ENCODE measurements at places on chromosomes 2 and 18.

GRCh38 chr2:240640939-240641338 is 15.7 kb downstream of the GPR35 start:
- DNase-seq = no peak

GRCh38 chr2:69831354-69831905 is 2.0 kb downstream of the GMCL1 start:
- no peak for DNase-seq

- no peak for DNase-seq
These were observed 1.6 kb upstream of the DNER start for GRCh38 chr2:229715895-229716507.

DNA sequence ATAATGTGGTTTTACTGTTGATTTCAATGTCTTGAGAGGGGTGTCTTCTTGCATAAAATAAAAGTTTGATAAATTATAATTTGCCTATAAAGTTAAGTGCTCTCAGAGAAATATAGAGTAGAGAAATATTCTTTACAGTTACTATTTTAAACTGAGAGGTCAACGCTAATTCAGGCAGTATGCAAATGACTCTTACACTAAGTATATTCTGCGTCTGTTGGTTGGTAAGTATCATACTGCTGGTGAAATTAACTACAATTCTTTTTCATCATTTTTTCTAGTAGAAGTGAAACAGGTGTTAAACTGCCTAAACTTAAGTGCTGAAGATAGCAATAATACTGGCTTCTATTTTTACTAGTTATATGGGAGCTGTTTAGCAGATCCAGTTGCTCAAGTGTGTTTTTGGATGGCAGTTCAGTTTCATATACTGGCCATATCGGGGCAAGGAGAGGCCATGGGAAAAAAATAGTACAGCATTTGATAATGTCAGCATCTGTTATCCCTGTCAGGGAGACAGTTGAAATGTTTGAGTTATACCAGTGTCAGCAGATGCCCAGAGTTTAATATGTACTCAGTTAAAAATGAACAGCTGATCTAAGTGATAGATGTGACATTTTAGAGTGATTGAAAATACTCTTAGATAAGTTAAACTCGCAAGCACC is 86.2 kb downstream of the MIB1 start:
- no peak for DNase-seq

- DNase-seq = no peak
These were observed 123.0 kb downstream of the MAP4K4 start for GRCh38 chr2:101820519-101820918.

DNA sequence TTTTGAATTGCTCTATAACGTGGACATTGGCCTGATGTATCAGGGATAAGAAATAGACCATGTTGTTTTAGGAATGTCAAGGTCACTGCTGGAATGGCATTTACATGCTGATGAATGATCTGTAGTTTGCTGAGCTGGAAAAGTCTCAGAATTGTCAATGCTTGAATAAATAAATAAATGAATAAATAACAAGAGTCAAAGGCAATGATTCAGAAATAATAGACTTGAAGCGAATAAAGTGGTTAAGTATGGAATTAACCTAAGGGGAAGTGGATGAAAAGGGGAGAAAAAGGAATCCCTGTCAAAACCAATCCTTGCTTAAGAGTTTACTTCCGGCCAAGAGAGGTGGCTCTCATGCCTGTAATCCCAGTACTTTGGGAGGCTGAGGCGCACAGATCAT is 1620.0 kb downstream of the SUCLG1 start:
- DNase-seq = no peak

DNA sequence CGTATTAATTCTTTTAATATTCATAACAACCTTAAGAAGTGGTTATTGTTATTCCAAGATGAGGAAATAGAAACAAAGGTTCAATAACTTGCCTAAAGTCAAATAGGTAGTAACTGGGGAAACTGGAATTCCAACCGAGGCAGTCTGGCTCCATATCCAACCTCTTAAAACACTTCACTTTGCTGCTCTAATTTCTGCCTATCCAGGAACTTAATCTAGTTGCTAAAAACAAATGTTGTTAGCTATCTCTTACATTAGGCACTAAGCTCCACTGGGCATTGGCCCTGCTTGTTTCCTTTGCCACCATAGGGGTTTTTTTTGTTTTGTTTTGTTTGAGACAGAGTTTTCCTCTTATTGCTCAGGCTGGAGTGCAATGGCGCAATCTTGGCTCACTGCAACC is 24.8 kb downstream of the ERLEC1 start:
- DNase-seq = no peak

DNA sequence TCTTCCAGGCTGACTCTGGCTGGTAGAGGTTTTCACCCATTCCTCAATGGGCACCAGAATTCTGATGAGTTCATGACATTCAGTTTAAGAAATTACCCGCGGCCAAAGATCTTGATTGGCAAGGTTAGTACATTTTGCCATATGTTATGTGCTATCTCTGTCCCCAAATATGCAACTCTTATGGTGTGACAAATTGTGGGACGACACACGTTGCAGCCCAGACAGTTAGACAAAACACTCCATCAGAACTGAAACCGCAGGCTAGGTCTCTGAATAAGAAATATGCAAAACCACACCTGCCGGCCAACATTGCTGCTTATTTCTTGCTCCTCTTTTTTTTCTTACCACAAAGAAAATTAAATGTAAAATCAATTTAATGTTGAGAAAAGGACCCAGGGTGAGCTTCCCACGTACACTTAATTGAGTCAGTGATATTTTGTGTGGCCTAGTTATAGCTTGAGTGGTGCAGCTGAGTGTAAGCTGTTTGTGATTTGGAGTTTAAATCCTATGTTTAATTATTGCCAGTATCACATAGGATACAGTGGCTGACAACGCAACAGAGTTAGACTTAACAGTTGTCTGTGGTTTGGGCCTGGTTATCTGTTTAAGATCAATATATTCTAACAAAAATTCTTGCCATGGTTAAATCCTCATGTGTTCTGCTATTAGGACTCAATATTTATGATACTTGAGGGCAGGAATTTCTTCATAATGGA is 35.7 kb upstream of the LTBP1 start:
- DNase-seq = no peak

DNA sequence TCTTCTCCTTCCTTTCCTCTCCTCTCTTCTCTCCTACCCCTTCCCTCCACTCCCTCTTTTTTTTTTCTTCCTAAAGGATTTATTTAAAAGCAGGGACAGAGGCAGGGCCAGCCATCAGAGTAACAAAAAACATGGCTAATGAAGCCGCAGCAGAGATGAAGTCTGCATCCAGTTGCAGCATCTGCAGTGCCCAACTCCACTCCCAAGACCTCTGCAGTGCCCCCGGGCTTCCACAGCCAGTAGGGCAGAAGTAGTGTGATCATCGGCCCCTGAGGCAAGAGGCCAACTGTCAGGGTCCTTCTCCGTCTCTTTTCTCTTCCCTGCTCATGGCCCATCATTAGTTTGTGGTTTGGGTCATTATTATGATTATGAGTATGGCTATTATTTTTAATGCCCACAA is 4.2 kb upstream of the EGR4 start:
- DNase-seq = no peak

DNA sequence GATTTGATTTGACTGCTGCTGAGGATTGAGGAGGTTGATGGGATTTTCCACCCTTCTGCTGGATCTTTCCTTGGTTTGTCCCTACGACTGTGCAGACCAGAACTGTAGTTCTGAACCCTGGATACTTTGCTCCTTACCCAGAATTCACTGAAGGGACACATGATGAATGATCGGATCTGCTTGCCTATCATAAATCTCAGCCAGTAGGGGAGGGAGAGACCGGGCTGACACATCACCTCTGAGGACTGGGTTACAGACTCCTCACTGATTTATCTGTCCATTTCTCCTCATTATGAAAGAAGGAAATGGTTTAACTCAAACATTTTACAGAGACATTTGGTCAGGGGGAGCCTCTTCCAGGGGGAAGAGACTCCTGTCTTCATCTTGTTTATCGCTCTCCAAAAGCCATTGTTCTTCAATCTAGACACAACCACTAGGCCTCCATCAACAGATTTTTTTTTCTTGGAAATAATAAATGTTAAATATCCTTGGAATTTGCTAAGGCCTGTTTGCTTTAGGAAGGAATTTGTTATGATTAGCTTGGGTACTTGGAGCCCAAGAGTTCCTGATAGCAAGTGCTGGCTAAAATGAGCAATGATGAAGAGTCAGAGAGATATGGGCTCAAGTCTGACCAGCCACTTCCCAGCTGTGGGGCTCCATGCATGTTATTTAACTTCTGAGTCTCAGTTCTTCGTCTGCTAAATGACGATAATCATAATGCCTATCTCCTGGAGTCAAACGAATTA is 925.5 kb downstream of the SLC4A3 start:
- no peak for DNase-seq

GRCh38 chr2:54968561-54969218 is 81.6 kb downstream of the RTN4 start:
- DNase-seq = no peak

- DNase-seq = no peak
These were observed 53.9 kb upstream of the CD302 start for GRCh38 chr2:159851941-159852340.

DNA sequence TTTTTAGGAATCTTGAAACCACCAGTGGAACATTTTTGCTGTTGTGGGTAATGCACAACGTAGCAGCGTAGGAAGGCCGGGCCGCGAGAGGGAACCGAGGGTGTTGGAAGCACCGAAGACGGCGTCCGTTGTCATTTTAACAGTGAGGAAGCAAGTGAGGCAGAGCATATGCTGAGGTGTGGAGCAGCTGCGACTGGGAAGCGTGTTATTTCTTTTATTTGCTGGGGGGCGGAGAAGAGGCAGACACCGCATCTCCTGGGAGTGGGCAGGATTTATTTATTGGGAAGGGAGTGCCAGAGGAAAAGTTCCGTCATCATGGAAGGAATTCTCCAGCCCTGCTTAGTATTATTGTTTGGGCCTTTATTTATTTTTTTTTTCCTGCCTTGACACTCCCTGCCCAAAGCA is 232.8 kb downstream of the KLHL29 start:
- no peak for DNase-seq

DNA sequence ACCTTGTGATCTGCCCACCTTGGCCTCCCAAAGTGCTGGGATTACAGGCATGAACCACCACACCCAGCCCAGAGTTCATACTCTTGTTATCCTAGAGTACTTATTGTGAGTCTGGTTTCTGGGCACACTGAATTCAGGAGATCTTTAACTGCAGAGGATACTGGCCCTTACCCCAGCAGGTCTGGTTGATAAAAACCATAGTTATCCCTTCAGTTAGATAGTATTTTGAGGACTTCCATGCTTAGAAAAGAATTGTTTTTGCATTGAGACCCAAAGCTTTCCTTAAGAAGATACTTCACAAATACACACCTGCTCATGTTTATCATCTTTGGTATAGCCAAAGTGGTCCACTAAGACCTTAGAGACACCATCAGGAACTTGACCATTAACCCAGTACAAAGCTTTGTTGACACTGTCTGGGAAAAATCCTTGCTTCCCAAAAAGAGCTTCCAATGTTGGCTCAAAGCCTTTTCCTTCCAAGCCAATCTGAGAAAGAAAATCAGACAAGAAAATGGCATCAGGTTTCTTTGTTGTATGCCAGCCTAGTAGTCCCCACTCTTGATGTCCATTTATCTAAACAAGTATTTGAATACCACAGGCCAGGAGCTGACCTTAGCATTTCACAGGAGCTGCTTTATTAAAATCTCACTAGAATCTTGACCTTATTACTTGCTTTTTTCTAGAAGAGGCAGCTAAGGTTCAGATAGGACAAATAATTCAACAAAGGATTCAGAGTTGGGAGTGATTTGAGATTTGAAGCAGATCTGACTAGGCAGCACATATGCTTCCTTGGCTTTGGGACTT is 17.2 kb downstream of the APOB start:
- no peak for DNase-seq

GRCh38 chr2:64234150-64234549 is 89.9 kb upstream of the PELI1 start:
- DNase-seq = no peak

- DNase-seq = no peak
These were observed 9.8 kb downstream of the KIF1A start for GRCh38 chr2:240810199-240810598.

DNA sequence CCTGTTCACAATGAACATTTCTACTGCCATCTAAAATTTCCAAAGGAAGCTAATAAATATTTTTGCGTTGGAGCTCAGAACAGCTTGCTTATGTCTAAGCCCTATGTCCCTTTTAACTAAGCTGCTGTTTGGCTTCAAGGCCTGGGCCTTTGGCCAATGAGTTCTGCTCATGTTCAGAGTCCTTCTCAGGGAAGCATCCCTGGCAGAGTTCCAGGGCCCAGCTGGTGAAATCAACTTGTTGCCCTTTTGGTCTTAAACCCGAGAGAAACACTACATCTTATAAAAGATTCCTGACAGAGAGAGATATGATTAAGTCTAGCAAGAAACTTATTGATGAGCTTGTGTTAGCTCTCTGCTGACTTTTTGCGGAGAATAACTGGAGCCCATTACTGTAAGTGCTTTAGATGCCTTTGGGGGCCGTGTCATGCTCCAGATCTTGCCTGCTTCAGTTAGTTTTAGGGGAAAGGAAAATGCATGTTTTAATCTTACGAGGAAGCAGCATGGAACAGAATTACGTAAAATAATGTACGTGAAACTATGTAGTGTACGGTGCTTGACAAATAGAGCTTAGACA is 102.5 kb upstream of the NOSTRIN start:
- no peak for DNase-seq

GRCh38 chr18:52002600-52002999 is 337.4 kb upstream of the DCC start:
- DNase-seq = no peak

DNA sequence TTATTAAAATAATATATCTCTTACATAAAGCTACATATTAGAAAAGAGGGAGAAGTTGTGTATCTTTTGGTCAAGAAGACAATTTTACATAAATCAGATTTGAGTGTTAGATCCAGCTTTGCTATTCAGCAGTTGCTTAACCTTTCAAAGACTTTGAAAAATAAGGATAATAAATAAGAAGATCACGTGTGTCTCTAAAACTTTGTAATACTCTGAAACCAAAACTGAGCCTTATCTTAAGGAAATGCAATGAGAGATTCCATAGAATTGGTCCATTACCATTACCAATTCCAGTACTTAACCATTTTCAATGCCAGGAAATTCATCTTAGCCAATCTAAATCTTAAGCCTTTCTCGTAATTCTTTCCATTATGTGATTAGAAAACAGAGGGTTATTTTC is 89.2 kb upstream of the COL5A2 start:
- DNase-seq = no peak

- DNase-seq = no peak
These were observed 294.3 kb upstream of the KCNH7 start for GRCh38 chr2:163132850-163133249.

- DNase-seq = no peak
These were observed 191.4 kb downstream of the NYAP2 start for GRCh38 chr2:225590932-225591331.
